ENCODE measurements at places on chromosomes 2 and 18.

DNA sequence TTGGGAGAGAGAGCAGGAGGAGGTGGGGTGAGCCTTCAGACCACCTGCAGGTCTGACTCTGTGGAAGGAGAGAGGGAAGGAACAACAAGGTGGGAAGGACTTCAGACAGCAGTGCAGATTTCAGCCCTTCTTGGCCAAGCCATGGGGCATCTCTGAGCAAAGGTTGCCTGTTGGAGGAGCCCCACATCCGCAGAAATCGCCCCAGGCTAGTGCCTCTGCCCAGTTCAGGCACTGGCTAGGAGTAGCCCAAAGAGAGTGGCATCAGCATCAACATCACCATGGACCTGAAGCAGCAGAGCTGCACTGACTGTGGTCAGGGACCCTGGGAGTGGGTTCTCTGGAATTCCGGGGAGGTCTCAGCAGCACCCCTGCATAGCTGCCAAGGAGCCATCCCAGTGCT lies 10.2 kb downstream of the GPR55 start:
- DNase-seq = no peak

GRCh38 chr18:37420315-37420880 lies 145.2 kb downstream of the CELF4 start:
- no peak for DNase-seq

GRCh38 chr2:231714639-231715498 lies 6.5 kb downstream of the PTMA start:
- peak; percentile 52 for DNase-seq

GRCh38 chr2:229836847-229837246 lies 85.0 kb downstream of the TRIP12 start:
- DNase-seq = no peak

DNA sequence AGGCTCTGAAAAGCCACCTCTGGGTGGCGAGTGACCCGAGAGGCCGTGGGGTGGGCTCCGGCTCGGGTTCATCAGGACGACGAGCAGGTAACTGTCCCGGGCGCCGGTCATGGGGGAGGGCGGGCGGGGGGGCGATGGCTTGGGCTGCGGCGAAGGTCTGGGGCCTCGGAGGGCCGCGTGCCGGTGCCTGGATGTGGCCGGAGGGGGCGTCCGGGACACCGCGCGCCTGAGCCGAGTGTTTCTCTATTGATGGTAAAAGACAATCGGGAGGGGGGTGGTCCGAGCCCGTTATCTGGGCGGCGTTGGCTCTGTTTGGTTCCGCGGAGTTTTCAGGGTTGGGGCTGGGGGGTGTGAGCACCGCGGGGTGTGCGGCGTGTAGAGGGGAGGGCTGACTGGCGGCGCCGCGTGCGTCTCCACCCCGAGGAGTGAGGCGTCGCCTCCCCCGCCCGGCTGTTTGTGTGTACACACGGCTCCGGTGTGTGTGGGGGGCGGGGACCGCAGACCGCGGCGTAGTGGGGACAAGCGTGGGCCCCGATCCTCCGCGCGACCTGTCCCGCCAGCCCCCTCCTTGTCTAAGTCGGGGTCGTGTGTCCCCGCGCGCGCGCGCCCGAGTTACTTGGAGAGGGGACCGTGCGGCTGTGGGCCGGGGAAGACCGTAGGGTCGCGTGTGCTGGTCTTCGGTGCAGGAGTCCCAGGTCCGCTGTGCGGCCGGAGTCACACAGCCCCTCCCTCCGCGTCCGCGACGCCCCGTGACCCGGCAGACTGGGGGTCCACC lies 1.6 kb downstream of the CTIF start:
- DNase-seq = peak; percentile 77

DNA sequence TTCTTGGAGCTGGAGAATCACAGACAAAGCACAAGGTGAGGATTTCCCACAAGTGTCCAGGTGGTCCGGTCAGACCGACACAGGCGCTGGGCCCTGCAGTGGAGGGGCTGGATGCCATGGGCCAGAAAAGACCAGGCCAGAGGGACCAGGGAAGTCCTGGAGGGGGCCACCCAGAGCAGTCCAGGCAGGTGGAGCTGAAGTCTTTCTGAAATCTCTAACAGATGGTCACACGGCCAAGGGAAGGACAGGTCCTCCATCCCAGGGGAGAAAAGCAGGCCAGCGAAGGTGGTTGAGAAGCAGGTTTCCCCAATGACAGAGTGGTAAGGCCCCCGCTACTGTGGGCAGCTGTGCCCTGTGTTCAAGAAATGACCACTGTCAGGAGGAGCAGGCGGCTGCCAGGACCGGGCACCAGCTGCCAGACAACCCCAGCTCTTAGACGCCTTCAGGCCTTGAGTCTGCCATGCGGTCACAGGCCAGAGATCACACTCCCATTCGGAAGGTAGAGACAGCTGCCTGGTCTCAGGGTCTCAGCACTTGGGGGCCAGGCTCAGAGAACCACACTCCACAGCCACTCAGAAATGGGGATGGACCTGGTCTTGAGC lies 25.9 kb downstream of the HS1BP3 start:
- DNase-seq = no peak

All from fibroblast of skin of scalp (primary cell).